NCI-H2171 (cell line): ENCODE measurements at places on chromosomes 11 and 22.

DNA sequence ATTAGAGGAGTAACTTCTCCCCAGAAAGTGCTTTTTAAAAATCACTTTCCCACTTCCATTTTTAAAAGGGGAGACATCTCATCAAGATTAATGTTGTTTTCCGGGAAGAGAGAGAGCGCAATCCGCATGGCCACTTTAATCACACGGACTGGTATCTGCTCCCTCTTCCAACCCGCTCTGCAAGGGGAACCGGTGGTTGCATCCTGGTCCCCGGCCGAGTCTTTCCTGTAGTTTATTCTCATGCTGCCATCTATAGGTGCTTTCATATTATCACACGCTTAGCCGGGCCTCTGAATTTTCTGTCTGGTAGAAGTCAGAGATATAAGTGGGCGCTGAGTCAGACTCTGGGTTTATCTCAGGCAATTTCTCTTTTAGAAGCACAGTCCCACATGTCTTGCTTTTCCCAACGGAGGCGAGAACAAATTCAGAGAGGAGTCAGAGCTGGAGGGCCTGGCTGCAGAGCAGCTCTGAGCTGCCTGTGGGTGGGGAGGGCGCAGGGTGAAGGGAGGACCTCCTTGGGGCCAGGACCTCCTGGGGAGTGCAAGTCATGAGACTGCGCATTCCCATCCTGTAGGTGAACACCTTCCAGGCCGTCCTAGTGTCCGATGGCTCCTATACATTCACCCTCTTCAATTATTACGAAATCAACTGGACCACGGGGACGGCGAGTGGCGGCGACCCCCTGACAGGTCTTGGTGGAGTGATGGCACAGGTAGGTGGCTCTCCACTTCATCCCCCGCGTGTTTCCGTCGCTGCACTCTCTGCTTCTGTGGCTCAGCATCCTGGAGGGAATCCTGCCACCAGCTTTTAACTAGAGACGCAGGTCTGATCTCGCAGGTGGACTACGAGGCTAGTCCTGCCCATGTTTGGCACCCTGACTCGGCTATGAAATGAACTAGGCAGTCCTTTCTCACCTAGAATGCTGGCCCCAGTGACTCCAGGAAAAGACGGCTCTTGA, 11.7 kb downstream of the TECTA start:
- no peak for DNase-seq

DNA sequence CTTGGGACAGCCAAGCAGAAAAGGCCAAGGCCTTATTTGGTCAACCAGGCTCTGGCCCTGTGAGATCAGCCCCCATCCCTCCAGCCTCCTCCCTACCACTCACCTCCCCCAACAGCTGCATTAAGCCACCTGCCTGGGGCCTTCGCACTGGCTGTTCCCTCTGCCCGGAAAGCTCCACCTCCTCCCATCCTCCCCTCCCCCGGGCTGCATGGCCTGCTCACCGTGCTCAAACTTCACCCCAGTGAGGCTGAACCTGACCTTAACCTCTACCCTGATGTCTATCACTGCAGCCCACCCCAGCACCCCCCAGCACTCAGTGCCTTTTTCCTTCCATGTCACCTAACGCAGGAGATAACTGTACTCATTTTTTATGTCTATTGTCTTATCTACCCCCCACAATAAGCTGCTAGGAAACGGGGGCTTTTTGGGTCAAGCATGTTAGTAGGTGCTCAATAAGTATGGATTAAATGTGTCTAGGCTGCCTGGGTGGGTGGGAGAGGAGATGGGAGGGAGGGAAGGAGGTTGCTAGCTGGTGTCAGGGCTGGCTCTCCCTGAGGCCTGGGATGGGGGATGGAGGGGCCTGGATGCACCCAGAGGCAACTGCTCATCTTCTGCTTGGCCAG, 912 bp downstream of the PTPRCAP start:
- DNase-seq: no peak

- DNase-seq: no peak
These were observed at the start of gene KCNA4 for GRCh38 chr11:30016588-30017363. KCNA4 (minus strand) TSS chr11:30017030; CDS start chr11:30012678, 4,352 bp downstream.

DNA sequence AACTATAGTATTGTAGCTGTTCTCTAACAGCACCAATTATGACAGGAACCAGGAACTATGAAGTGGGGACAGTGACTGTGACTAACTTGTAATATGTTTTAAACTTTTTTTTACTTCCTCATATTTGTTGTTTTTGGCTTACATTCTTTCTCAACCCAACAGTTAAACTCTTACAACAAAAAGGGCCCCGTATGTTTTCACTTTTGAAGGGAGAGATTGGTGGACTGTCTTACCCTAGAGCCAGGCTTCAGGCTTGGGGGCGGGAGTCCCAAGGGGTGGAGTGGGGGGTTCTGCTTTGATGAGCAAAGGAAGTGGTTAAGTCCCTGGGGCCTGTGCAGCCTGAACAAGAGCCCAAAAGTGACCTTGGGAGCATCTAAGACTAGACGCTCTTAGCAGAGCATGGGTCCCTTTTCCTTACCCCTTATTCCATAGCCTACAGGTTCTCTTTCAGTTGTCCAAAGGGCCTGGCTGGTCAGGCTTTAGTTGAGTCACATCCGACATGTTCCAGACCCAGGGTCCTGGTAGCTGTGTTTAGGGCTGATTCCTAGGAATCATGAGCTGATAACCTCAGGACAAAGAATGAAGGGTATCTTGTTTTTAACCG, 38.8 kb downstream of the STIM1 start:
- DNase-seq: no peak

GRCh38 chr11:587978-588380, 11.7 kb downstream of the PHRF1 start:
- no peak for DNase-seq

- DNase-seq: peak; percentile 31
These were observed 266.4 kb downstream of the BUD13 start for GRCh38 chr11:116506263-116506825.
